Transverse colon (tissue), 4 donors: ENCODE measurements at places on chromosomes 12 and 14. TPM values are rescaled to one million over a fixed set of nuclear protein-coding genes. Genes with fewer than 3 reads are reported as not detected.

DNA sequence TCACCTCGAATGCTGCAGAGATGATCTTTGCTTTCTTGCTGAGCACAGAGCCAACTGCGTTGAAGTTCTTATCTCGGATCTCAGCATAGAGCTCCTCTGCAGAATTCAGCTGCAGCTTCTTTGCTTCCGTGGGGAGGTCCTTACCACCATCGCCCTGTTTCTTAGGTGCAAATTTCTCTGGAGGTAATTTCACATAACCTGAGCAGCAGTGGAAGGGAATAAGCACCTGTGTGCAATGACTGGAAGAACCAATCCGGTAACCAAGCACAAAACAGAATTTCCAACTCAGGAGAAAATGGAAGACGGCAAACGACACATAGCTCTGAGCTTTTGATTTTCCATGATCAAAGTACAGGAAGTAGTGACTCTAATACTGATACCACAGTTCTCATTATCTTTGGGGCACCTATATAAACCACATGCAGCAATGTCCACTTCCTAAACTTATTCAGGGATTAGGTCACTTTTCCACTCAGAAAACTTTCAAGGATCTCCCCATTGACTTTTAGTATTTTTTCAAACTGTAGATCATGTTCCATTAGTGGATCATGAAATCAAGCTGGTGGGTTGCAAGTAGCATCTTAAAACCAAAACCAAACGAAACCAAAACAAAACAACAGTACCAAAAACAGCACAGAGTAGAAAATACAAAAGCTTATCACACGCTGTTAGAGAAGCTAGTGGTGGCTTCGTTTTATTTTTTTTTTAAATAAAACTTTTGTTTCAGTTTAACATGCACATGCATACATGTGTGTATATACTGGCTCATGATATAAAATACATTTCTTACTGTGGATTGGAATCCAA lies 18.9 kb upstream of the DIABLO start:
- peak overlapping the region; percentile 11 for H3K27ac ChIP-seq
- no peak overlapping the region for H3K4me3 ChIP-seq
- H3K27me3 ChIP-seq: no peaks in the 10 kb centered on the region
- H3K36me3 ChIP-seq: no peaks in the 10 kb centered on the region
- no peaks in the 10 kb centered on the region for H3K4me1 ChIP-seq

DNA sequence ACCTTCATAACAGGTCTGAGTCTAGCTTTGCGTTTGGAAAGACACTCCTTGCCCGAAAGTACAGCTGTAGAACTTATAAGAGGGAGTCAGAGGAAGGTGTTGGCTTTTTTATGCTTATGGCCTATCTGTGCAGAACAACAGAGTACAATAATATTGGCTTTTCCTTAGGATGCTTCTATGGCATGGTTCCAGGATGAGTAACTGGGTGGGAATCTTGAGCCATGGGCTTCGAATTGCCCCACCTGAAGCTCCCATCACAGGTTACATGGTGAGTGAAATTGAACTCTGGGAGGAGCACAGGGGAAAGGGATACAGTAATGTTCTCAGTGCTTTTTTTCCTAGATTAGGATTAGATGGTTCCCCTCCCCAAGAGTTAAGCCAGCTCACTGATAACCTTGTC lies 13.0 kb downstream of the PARP2 start:
- no peak overlapping the region for H3K27ac ChIP-seq
- H3K4me3 ChIP-seq: no peak overlapping the region
- no peaks in the 10 kb centered on the region for H3K4me1 ChIP-seq
- no peak for DNase-seq
- no peaks in the 10 kb centered on the region for H3K36me3 ChIP-seq

- DNase-seq: peak; percentile 25
- no peak overlapping the region for H3K27ac ChIP-seq
- peaks cover 78% of the 10 kb centered on the region for H3K36me3 ChIP-seq
- H3K4me1 ChIP-seq: no peaks in the 10 kb centered on the region
These were observed 18.1 kb downstream of the RFC5 start for GRCh38 chr12:118034429-118035189.

GRCh38 chr12:90253674-90254181 lies 545.1 kb upstream of the ATP2B1 start:
- H3K27me3 ChIP-seq: no peaks in the 10 kb centered on the region
- H3K36me3 ChIP-seq: no peaks in the 10 kb centered on the region
- peak overlapping the region; percentile 45 for H3K27ac ChIP-seq
- H3K4me1 ChIP-seq: peaks cover 28% of the 10 kb centered on the region

TSHR gene
- 0.37 TPM for total RNA-seq

DNA sequence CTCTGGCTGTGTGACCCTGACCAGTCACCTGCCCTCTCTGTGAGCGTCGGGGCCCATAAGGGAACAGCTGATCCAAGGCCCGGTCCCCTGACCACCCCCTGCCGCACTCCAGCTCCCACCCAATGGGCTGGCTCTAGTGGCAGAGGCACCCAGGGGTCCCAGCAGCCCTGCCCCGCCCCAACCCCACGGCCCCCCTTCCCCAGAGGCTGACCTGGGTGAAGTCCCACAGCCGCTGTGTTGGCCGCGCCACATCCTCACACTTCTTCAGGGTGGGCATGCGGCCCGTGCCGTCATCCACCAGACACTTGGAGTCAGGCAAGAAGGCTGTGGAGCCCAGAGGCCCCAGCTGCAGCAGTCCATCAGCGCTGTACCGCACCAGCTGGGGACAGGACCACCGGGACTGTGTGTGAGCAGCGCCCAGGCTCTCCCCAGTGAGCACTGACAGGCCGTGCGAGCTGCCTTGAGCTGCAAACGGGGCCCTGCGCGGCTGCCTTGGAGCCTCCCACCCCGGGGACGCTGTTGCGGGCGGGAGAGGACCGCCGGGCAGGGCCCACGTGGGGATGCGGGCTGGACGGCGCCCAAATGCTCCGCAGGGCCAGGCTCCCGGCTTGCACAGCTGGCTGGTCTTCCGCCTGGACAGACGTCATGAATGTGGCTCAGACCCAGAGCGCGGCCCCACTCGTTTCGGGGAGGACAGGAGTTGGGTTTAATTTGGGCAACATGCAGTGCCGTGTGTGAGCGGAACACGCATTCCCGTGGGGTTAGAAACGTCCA lies 53.5 kb downstream of the NOC4L start:
- H3K27ac ChIP-seq: no peak overlapping the region
- no peak for DNase-seq
- H3K4me1 ChIP-seq: no peaks in the 10 kb centered on the region
- peaks cover 2% of the 10 kb centered on the region for H3K27me3 ChIP-seq
